NCI-H187 (cell line): ENCODE measurements at places on chromosomes 13 and 19.

- no peak for DNase-seq
Observed at GRCh38 chr13:80276371-80277289, 64.3 kb downstream of the SPRY2 start.

GRCh38 chr19:35013041-35013819 lies 13.1 kb downstream of the GRAMD1A start:
- no peak for DNase-seq

- DNase-seq, result no peak
Observed at GRCh38 chr13:99351772-99352171, 44.6 kb upstream of the GPR183 start.

DNA sequence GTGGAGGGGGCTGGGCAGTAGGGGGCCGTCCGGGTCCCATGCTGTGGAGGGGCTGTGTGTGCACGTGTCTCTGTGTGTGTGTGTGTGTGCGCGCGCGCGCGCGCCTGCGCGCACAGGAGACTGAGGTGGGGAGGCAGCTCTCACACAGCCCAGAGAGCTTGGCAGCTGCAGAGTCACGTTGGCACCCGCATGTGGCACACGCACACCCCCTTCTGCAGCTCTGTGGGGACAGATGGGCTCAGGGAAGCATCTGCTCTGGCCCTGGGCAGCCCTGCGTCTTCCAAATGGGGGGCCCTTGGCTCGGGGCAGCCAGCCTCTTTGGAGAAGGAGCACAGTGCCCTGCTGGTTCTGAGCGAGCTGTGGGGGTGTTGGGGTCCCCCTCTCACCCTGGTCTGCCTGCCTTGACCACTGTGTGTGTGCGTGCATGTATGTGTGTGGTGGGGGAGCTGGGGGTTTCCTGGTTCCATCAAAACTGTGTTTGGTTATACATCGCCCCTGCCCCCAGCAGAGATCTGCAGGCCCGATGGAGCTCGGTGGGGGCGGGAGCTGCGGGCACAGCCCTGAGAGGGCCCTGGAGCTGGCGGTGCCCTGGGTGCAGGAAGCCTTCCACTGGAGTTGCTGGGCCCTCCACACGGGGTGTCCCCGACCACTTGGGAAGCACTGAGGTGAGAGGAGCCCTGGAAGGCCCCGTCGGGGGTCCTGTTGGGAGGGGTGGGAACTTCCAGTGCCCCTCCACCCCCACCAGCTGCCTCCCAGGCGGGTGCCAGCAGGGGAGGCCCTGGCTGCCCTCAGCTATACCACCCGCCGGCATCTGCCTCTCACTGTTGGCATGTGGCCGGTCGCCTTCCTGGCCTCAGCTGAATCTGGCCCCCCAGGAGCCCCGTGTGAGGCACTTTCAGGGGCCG lies 67.1 kb downstream of the KDM4B start:
- DNase-seq, result no peak

GRCh38 chr13:27504128-27504867 lies 53.9 kb upstream of the MTIF3 start:
- no peak for DNase-seq

- DNase-seq, result no peak
Observed at GRCh38 chr13:98176777-98177608, at the start of gene RNF113B. TSS of gene RNF113B (minus strand) at chr13:98177269. CDS start at chr13:98177236, 33 bp downstream.

DNA sequence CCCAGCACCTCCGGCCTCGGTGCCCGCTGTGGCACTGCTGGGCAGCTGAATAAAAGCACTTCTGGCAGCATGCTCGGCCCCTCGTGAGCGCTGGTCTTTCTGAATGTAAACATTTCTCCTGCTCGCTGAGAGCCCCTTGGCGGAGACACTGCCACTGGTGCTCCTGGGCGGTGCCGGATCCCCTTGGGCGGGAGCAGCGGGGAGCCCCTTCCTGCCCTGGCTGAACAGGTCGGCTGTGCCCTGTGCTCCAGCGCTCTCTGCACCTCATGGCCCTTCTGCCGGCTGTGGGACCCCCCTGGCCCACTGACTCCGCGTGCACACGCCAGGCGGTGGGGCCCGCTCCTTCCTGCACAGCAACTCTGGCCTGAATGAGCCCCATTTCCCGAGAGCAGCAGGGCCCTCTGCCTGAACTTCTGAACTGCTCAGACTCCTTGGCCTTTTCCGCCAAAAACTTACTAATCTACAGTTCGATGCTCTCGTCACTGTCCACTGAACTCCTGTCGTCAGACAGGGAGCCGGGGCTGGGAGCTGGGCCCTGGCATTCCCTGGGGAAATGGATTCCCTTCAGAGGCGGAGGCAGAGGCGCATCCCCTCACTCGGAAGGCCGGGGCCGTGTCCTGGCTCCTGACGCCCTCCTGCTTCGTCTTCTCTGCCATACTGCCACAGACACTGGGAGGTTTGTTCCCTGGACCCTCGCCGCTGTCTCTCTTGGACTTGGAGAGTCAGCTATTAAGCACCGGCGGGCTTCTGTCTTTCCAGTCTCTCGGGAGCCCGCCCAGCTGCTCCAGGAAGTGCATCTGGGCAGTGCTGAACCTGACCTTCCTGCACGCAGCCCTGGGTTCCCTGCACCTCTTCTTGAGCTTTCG lies 14.2 kb downstream of the RB1 start:
- DNase-seq, result no peak

- no peak for DNase-seq
Observed at GRCh38 chr19:4694211-4694987, 24.3 kb upstream of the MYDGF start.
